ENCODE measurements at places on chromosomes 13 and 19. TPM values are rescaled to one million over a fixed set of nuclear protein-coding genes. Genes with fewer than 3 reads are reported as not detected.

The ZNF253 gene
- 2.4 TPM for total RNA-seq

The TMEM59L gene
- total RNA-seq, result 0.14 TPM

The GAPDHS gene
- not detected for total RNA-seq

The MIPEP gene
- total RNA-seq, result 18.2 TPM

The ONECUT3 gene
- total RNA-seq, result under 0.01 TPM

The SHFL gene
- total RNA-seq, result 14.8 TPM

The SPIB gene
- total RNA-seq, result not detected

The ZSWIM9 gene
- 1.7 TPM for total RNA-seq

The ZNF850 gene
- total RNA-seq, result 1.4 TPM

The IL27RA gene
- 6.1 TPM for total RNA-seq

The CEACAM19 gene
- 6.3 TPM for total RNA-seq

The ZC3H13 gene
- total RNA-seq, result 28.8 TPM
